ENCODE measurements at places on chromosomes 2 and 18.

DNA sequence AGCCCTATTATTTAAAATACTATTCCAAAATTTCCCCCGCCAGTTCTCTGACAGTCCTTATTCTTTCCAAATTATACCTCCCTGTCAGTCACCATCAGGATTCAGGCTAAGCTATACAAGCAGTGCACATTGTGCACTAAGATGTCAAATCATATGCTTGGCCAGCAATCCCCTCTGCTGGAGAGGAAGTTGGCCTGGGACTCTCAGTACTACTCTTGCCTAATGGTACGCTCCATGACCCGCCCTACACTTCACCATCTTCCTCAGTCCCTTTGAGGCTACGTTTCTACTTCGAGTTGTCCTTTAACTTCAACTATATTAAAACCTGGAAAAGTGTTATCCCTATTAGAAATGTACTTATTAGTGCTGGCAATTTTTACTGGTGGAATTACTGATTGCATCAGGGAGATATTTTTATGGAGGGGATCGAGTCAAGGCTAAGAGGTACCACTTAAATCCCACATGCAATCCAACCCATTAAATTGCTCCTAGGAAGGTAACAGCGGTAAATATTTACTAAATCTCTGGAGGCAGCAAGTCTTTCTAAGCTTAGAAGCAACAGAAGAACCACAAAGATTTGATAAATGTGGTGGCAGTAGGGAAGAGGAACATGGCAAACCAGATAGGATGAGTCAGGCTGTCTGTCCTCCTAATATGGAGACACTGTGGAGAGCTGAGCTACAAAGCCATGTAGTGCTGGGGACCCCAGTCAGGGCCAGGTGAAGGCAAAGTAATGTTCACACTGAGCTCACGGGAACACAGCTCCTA lies 2.7 kb downstream of the USP40 start:
- DNase-seq: no peak

DNA sequence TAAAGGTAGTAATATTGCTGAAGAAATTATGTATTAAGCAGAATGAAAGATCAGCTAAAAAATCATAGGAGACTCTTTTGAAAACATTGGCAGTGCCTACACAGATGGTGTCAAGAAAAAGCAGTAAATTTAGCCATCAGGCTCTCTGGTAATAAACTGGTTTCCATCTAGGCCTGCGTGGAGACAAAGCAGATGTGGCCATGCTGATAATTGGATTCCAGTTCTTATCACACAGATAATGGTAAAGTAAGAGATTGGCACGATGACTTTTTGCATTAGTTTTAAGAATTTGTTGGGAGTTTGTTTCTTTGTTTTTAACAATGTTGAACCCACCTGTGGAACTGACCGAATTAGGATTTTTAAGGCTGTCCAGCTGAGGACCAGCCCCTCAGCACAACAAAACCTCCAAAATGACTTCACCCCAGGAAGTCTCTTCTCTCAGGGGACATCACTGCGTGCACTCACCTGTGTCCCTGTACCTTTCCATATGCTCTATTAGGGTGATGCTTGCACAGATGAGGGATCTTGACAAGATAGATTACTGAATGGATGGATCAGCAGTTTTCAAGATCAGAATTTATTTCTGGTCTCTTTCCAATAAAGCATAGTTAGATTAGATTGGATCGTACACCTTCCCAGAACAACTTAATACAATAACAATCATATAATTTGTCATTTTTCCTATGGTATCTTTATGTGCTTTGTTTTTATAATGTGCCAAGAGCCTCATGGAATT lies 69.1 kb upstream of the DNAJC10 start:
- no peak for DNase-seq

GRCh38 chr2:174023591-174024523 lies 58.7 kb upstream of the SP3 start:
- no peak for DNase-seq

GRCh38 chr2:18871430-18871829 lies 282.1 kb upstream of the NT5C1B start:
- DNase-seq: no peak

GRCh38 chr2:112572005-112572404 lies 12.4 kb upstream of the CHCHD5 start:
- DNase-seq: no peak

DNA sequence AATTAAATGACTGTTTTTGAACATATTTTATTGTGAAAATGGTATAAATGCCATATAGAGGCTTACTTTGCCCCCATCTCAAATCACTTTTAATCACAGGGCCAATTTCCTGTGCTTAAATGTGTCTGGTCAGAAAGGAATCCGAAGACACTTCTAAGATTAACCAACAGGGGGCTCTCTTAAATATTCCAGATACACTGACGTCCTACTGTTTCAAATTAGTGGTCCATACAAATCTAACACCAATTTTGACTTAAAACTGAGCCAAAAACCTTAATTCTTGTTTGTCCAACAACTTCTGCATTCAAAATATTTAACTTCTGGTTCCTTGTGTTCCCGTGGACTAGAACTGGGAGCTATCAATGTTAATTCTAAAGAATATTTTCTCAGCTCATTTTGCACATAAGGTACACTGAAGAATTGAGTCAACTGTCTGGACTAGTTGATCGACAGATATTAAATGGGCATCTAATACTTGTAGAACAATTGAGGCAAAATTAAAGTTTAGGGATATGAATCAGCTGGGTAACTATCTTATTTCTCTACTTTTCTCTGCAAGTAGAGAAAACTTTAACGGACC lies 557.5 kb downstream of the ARHGAP15 start:
- no peak for DNase-seq

- DNase-seq: no peak
Observed at GRCh38 chr2:121796239-121796638, 40.8 kb downstream of the TSN start.

DNA sequence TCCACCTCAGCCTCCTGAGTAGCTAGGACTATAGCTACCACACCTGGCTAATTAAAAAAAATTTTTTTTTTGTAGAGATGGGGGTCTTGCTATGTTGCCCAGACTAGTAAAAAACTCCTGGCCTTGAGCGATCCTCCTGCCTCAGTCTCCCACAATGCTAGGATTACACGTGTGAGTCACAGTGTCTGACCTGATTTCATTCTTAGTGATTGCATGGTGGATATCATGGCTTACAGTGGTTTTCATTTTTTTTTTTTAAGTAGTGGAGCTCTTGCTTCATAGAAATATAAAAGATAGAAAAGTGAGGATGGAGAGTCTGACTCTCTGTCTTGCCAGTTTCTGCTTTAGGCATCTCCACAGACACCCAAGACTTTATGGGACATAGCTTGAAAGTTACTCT lies 83.6 kb downstream of the CDC42EP3 start:
- no peak for DNase-seq

DNA sequence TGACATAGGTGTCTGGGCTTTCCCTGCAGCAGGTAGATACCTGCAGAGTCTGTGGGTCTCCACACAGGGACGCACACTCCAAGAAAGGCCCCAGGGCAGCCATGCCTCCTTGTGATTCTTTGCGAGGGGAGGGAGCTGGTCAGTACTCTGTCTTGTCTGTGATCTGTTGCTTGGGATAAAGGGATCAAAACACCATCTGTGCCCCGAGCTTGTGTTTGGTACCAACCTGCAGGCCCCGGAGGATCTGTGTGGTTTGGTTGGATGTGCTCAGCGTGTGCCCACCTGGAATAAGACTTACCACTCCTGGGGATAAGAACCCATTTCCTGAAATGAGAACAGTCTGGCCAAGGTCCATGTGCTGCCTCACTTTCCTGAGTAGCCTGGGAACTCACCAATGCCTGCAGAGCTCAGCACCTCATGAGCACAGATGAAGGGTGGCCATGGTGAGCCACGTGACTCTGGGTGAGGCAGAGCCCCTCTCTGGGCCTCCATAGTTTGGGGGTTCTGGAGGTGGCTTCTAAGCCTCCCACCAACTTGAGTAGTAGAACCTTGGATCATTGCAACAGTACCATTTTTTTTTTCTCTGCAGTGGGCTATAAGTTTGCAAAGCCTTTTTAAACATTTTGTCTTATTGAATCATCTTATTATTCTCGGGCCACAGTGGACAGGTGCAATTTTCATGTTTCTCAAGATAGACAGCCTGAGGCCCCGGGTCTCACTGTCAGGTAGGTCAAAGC lies 134.8 kb downstream of the DDX1 start:
- no peak for DNase-seq

GRCh38 chr2:121386707-121387106 lies 101.7 kb upstream of the TFCP2L1 start:
- DNase-seq: no peak

DNA sequence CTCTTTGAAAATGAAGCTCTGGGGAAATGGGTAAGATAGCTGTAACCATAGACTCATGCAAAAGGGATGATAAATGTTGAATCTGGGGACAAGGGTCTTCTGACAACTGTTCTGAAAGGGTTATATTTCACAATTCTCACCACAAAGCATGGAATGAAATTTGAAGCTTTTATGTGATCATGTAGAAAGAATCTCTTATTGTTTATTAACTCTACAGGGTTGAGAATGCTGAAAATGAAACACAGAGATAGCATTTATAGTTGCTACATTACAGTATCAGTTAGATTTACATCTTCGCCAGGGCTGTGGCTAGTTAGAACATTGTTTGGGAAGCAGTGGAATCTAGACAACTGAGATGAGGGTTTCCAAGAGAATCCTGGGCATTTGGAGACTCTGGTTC lies 97.4 kb upstream of the LHCGR start:
- no peak for DNase-seq

DNA sequence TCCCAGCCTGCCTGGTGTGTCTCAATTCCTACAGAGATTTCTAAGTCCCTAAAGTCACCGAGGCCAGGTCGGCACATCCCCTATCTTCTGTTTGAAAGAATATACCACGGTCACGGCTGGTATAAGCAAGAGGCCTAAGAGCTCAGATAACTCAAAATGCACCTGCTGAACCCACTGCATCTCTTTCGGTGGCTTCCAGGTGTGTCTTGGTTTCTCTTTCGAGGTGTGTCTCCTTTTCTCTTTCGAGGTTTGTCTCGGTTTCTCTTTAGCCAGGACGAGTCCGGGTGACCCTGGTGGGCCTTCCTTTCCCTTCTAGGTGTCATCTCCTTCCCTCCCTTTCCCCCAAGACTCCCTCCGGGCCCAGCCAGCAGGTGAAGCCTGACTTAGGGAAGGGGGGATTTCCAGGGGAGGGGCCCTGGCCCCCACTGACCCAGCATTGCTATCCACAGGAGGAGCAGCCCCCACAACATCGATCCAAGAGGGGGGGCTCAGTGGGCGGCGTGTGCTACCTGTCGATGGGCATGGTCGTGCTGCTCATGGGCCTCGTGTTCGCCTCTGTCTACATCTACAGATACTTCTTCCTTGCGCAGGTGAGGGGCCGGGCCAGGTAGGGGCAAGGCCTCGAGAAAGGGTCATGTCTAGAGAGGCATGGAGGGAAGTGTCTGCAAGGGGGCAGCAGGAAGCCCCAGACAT lies 8.4 kb downstream of the ITM2C start:
- no peak for DNase-seq

DNA sequence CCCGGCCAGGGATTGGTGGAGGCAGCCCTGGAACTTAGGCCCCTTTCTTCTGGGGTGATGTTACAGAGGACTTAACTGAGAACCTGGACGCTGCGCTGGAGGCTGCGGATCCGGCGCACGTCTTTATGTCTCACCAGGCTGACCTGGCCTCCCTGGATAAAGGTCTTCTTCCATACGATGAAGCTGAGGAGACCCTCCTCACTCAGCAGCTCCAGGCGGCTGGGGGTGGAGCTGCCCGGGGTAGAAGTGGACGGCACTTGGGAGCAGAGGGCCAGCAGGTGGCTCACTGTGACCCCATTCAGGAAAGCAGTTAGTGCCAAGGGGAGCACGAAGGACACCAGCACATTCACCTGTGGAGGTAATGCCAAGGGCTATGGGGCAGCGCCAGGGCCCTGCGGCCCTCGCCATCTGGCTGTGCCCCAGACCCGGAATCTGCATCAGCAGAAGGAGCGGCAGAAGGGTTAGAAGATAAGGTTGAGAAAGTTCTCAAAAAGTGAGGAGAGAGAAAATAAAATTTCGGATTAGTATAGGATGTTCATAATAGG lies 8.0 kb downstream of the NTSR2 start:
- DNase-seq: no peak

DNA sequence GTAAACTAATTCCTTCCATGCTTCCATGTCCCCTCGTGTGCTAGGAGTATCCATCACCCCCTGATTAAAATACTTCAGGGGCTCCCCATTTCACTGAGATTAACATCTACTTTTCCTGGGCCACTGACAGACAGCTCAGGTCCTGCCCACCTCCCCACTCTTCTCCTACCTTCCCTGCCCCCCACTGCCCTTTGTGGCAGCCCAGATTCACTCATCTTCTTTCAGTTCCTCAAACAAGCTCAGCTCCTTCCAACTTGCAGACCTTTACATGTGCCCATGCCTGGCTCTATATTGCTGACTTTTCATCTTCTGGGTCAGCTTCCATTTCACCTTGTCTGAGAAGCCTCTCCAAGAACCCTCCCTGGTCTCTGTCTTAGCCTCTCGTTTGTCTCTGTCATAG lies 12.0 kb downstream of the RUFY4 start:
- DNase-seq: no peak
